Mesendoderm (in vitro differentiated cells): ENCODE measurements at places on chromosomes 7 and 10.
A peak's percentile ranks its signal among the peaks of the same experiment; 100 is the strongest.

- peak; percentile 43 for DNase-seq
Measured at GRCh38 chr7:130758429-130759056, 24.5 kb upstream of the KLF14 start.

DNA sequence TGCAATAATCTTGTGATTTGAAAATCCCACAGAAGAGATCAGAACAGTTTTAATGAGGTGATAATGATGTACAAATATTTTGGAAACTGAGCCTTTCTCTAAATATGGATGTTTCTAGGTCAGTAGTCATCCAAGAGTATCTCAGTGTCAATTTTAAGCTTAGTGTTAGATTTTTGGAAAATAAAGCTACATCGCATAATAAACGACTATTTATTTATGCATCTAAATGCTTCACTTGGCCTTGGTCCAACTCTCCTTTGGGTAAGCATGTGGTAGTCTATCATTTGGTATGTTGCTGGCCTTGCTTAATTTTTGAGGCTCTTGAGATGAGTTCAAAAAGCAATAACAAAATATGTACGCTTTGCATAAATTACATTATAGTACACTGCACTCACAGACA is 5.4 kb upstream of the PPP1R9A start:
- DNase-seq = no peak

DNA sequence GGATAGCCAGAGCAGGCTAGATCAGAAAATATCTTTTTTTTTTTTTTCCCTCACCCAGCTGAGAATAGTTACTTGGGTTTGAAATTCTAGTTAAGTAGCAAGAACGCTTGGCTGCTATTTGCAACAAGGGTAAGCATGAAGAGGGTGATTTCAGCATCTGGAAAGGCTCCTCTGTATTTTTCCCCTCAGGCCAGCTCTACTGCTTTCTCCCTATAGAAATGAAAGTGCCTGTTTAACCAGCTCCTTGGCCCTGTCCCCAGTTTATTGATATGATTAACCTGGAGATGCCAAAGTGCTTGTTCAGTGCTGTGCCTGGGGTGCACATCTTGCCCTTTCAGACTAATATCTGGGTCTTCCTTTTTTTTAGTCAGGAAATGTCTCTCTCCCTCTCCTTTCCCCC is 37.1 kb downstream of the AP3M1 start:
- DNase-seq = no peak

- no peak for DNase-seq
Measured at GRCh38 chr10:110672580-110672919, 28.4 kb downstream of the RBM20 start.

DNA sequence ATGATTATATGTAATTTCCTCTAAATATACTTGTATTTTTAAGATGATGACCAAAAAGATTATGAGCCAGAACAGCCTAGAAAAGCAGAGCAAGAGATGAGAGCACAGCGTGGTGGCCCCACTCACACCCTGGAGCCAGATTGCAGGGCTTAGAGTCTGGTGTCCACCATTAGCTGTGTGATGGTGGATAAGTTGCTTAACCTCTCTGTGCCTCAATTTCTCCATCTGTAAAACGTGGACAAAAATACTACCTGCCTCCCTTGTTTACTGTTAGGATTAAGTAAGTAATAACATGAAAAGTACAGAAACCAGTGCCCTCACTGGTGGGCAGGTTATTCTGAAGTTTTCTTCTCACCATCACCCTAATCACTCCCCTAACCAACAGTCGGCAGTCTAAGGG is 212.3 kb downstream of the COBL start:
- no peak for DNase-seq

DNA sequence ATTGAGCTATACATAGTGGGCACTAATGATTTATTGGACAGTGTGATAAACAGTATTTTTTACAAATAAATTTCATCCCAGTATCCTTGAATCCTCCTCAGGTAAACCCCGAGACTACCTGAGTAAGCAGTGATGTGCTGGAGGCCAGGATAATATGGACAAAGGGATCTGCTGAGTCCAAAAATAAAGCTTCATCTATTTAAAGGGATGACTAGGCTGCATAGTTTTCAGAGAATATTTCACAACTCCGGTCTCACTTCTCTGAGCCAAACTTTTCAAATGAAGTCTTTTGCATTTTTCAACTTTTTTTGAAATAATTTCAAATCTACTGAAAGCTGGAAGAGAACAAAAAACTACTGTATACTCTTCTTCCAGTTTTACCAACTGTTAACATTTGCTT is 2.5 kb downstream of the ACTR3B start:
- DNase-seq = no peak

DNA sequence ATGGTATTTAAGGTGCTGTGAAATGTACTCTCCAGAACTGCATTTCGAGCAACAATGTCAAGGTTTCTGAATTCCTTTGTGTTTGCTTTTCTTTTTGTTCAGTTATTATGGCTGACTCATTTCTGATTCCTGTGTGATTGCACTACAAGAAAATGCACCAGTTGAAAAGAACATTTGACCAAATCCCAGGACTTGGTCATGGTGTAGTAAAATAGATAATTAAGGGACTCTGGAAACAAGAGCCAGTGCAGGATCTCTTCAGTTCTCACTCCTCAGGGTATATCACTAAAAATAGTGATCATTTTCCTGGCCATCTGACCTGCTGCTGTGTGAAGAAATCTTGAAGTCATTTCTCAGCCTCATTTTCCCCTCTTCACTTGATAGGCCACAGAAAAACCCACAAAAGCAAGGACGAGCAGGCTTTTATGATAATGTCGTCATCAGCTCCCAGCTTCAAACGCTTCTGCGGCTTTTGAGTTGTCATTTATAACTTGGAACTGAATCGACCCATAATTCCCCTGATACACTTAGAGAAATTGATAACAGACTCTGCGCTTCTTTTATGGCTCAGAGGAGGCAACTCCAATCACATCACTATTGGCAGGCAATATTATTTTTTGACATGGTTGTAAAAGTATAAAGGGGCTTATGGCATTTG is 274.7 kb downstream of the HDAC9 start:
- DNase-seq = no peak

DNA sequence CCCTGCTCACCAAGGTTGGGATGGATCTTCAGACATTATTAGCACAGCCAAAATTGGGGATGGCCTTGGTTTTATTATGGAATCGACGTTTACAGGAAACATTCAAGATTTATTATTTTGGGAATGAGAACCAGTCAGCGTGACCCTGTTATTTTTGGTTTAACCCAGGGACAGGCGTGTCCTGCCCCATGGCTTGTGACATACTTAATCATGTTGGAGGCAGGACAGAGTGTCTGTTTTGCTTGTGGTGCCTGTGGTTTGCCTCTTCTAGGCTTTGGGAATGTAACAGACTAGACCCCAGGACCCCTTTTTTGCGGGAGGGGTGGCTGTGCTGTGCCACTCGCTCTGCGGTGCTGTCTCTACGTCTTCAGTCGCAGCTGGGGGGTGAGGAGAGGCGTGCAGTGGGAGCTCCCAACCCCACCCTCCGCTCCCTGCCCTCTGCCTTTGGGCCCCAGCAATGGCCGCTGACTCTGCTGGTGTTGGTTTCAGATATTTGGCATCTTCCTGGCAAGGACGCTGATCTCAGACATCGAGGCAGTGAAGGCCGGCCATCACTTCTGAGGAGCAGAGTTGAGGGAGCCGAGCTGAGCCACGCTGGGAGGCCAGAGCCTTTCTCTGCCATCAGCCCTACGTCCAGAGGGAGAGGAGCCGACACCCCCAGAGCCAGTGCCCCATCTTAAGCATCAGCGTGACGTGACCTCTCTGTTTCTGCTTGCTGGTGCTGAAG is 20.1 kb upstream of the SH2D4B start:
- no peak for DNase-seq

GRCh38 chr7:78080241-78080640 is 281.7 kb downstream of the PHTF2 start:
- no peak for DNase-seq

GRCh38 chr10:72417971-72418370 is 63.3 kb upstream of the DNAJB12 start:
- DNase-seq = peak; percentile 52

DNA sequence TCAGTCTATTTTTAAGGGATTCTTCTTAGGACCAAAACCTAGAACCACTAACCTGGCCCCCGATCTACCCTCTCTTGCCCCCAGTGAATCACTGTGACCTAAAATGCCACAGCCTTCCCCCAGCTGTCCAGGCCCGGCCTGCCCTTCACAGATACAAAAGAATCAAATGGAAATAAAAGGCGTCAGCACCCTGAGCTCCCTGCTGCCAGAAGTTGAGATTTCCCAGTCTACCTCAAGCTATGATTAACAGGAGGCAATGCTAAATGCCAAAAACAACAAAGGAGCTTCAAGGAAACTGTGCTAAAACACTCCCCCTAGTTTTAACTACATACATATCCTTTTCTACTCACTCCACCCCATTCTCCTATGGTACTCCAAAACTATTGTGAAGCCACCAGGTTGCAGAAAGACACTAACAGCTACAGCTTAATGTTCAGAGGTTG is 67.8 kb downstream of the GSAP start:
- peak; percentile 28 for DNase-seq

DNA sequence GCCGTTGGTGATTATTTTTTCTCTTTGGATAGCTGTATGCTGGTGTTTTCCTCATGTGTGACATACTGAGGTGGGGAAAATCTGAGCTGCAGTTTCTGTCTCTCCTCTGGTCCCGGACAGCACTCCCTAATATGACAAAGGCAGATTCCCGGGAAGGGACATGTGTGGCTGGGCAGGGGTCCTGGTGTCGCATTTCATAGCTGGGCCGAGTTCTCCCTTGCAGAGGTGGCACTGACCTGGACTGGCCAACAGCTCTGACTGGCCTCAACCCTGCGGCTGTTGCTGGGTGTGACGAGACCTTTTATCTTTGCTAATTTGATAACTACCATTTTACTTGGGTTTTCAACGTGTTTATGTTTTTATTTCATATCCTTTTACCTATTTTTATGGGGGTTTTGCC is 248.6 kb upstream of the TCERG1L start:
- DNase-seq = no peak

GRCh38 chr7:129468547-129468946 is 33.8 kb upstream of the SMKR1 start:
- no peak for DNase-seq

DNA sequence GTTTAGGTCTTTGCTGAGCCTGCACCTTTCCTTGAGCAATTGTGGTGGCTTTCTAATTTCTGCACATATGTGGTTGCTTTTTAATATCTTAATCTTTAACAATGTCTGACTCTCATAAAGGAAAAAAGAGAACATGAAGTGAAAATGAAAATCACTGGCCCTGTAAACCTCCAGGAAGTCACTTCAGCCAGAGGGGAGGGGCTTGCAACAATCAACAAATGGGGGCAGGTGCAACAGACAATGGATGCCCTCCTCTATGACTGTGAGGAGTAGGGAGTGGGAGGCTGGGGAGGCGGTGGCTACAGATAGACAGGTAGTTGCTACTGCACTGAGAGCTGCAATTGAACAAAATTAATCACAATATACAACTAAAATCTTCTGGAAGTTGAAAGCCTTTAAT is 1377.4 kb downstream of the XPNPEP1 start:
- peak; percentile 25 for DNase-seq
